ENCODE measurements at places on chromosomes 12 and 14. TPM values are rescaled to one million over a fixed set of nuclear protein-coding genes. Genes with fewer than 3 reads are reported as not detected.
A peak's percentile ranks its signal among the peaks of the same experiment; 100 is the strongest.

The MYL6 gene
- 1,179 TPM for total RNA-seq

DNA sequence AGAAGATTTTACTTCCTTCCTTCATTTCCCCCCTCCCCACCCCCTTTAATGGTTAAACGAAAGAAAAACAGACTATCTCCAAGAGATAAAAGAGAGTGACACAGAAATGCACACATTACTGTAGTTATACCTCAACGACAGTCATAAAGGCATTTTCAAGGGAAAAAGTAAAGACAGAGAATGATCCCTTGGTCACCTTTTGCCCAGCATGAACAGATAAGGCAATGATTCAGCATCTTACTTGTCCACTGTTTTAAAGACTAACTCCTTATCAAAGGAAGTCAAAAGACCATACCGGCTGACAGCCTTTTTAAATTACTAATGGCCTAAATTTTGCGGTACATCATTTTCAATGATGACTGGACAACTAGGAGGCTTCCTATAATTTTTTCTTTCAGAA is 326.6 kb downstream of the PAWR start:
- ATAC-seq = no peak

The PYGL gene
- 138 TPM for total RNA-seq

The SERPINA12 gene
- total RNA-seq = not detected

The RPS26 gene
- 52.8 TPM for total RNA-seq

DNA sequence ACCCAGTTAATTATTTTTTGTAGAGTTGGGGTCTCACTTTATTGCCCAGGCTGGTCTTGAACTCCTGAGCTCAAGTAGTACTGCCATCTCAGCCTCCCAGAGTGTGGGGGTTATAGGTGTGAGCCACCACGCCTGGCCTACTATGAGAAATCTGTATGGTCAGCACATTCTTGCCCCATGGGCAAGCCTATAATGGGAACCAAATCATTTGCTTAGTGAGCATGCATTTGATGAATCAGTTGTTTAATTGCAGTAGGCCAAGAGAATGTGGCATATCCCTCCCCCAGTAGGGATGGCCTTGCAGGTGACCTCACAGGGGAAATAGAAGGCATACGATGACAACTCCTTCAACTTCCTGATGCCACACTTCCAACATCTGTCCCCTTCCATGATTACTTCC is 122.7 kb downstream of the DIP2B start:
- peak; percentile 85 for ATAC-seq

DNA sequence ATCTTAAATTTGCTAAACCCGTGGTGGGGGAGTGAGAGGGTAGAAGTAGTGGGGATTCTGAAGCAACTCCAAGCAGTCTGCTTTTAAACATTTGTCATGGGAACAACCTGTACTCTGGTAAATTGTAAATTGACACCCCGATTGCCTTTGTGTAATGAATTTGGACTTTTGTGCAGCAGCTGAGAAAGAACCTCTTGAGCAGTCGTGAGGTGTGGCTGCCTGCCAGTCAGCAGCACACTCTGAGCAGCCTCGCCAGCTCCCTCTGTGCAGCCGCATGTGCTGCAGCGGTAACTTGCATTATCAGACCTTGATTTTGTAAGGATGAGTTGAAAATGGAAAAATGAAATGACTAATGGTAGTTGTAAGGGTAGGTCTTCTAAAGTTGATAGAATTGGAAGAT is 74.3 kb downstream of the SUSD6 start:
- ATAC-seq = peak; percentile 68

GRCh38 chr12:47755655-47756562 is 2.8 kb downstream of the RAPGEF3 start:
- peak; percentile 13 for ATAC-seq

The TEX52 gene
- not detected for total RNA-seq

DNA sequence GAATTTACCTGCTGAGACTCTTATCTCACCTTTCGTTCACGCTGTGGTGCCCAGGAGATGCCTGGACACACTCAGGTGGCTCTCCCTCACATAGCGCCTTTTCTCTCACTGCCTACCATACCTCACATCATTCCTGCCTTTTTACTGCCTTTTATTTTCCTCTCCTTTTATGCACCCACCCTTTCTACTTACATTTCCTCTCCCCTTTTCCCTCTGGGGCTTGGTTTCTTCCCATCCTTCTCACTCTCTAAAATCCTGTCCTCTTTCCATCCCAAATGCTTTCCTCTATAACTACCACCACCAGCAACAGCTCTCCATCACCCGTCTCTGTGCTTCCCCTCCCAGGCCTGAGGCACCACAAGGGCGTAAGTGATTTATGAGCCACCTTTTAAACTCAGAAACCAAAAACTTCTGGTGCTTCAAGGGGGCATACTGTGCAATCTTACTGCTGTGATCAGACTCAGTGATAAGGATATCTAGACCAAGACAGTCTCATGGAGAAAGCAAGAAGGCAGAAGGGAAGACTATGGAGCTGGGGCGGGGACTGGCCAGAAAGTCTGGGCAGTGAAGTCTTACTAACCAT is 32.7 kb upstream of the SMUG1 start:
- no peak for ATAC-seq

- ATAC-seq = peak; percentile 99
Measured at GRCh38 chr12:39912211-39912980, 193.5 kb downstream of the SLC2A13 start.

The RTL1 gene
- total RNA-seq = not detected

GRCh38 chr12:6323340-6323994 is 13.0 kb downstream of the PLEKHG6 start:
- ATAC-seq = peak; percentile 34

The CLEC2A gene
- total RNA-seq = not detected
